ENCODE measurements at places on chromosomes 5 and 9.

GRCh38 chr9:84950879-84951811, 281.6 kb downstream of the NTRK2 start:
- DNase-seq: no peak

DNA sequence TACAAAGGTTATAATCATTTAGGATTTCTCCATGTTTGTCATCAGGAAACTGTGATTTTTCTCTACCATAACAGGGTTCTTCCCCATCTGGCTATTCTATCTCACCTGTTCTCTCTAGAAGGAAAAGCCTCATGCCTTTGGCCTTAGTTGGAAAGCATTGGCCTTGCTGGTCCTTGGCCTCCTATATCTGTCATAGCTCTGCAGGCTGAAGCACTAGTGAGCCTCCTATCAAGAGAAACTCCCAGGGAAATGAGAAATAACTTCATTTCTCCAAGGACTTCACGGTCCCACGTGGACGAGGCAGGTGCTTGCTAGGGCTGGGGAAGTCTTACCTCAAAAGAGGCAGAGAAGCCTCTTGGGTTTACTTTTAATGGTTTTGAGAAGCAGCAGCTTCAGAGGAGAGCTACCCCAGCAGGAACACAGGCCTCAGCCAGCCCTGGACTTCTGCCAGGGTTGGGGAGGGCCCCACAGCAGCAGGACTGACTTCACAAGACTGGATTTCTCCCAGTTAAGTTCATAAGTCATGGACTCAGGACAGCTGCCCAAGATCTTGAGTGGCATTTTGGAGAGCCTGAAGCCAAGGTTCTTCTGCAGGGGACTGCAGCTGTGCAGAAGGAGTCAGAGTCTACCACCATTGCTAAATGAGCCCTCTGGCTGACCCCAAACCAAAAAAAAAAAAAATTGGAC, 15.8 kb upstream of the PSAT1 start:
- DNase-seq: peak; percentile 39

DNA sequence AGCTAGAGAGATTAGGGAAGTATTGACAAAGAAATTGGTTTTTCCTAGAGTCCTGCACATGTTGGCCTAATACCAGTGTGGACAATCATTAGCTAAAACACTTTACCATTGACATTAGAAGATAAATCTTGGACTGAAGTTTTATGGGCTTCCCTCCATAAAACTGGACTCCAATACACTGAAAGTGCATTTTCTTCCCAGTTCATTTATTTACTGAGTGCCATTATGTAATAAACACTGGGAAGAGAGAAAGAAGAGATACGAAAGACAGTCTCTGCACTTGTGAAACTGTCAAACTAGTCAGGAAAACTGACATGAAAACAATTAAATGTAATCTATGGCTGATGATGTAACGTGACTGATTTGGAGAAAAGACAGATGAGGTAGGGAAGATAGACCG, 539.3 kb downstream of the ZNF608 start:
- DNase-seq: no peak

DNA sequence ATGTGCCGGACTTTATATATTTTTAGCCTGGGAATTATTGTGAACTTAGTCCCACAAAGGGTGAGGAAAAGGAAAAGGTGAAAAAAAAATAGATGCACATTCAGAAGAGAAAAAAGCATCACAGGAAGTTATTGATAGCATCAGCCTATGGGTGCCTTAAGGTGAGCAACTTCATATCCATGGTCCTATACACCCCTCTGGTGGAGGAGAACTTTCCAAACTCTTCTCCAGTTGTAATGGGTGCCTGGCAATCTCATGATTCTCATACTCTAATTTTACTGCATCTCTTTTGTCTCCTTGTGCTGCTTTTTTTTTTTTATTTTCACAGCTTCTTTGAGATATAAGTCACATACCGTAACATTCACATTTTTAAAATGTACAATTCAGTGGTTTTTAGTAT, 107.4 kb downstream of the JAKMIP2 start:
- no peak for DNase-seq

DNA sequence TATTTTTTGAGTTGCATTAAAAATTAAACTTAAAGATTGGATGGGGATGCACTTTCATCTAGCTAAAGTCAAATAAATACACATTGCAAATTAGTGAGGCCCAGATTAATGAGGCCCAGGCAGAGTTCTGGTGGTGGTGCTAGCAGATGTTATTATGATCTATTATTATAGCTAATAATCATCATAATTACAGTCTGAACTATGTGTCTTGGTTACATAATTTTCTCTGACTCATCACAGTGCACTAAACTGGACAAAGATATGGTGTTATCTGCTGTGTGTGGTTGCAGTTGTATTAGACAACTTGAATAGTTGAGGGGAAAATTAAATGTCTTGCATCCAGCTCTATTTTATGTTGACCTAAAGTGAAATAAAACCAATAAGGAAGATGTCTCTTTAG, 568.8 kb downstream of the TLR4 start:
- no peak for DNase-seq

GRCh38 chr9:37447111-37447510, 18.1 kb downstream of the ZBTB5 start:
- DNase-seq: no peak

DNA sequence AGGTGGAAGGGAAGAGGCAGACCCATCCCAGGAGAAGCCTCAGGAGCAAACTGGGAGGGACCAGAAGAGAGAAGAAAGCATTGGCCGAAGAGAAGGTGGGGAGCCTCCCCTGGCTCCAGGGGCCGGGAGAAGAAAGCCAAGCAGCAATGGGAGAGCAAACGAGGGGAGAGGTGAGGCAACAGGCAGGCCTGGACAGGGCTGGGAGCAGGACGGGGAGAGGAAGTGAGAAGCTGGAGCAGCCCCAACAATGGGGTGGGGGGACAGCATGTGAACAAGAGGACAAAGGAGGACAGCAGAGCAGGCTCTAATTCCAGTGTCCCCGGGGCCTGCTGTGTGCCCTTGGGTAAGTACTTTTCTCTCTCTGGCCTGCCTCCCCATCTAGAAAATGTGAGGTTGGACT, 115.3 kb downstream of the PSD2 start:
- no peak for DNase-seq

DNA sequence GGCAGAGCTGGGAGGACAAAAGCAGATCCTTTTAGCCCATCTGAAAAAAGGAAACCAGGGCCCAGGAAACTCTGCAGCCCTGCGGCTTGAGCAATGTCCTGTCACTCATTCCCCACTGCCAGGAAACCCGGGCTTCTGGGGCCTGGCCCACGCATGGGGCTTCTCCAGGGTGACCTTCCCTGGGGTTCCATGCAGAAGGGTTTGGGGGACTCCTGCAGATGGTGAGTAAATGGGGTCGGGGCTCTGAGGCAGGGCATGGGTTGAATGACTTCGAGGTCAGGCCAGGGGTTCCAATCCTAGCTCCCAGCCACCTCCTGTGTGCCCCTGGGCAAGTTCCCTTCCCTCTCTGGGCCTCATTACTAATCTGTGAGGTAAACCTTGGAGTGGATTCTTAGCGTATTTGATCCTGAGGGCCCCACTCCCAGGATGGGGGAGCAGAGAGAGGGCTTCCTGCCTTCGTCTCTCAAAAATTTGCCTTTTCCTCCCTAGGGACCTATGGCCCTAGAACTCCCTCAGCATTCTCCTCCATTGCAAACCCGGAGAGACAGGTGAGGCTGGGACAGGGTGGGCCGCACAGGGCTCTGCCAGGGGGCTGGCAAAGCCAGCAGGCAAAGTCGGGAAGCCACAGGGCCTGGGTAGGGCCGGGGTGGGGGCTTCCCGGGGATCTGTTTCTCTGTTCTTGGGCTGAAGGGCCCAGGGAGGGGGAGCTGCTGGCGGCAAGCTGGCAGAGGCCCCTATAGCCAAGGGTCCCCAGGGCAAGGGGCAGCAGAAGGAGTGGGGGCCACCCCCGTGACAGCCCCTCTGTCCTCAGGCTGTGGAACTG, 25.8 kb downstream of the ADGRD2 start:
- no peak for DNase-seq

- no peak for DNase-seq
Measured at GRCh38 chr5:157494178-157494832, 34.3 kb downstream of the NIPAL4 start.

DNA sequence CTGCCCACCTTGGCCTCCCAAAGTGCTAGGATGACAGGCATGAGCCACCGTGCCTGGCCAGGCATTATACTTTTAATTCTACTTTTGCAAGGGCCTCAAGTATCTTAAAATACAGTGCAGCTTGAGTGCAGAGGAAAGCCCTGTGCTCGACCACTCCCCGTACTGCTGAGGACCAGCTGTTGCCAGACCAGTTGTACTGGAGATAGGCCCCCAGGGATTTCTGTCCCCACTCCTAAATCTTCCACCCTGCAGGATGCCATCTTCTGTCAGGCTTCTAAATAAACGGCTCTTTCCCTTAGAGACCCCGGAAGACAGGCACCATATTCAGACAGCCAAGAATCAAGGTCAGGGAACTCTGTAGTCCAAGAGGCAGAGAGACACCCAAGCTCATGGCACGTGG, 16.6 kb upstream of the PSMD5 start:
- DNase-seq: no peak

DNA sequence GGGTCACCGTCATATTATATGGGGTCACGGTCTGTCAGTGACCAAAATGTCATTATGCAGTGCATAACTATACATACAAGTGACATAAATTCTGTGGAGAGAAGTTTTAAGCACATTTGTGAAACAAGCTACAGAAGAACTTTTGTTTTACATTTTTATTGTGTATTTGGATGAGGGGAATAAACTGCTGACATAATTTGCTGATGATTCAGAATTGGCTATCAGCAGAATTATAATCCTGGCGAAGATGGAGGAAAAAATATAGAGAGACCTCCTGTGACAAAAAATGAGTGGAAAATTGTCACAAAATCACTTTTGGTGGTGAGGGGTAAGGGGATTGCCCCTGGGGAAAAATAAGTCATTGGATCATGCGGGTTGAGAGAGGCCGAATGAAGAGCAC, 116.3 kb upstream of the ANKRD55 start:
- DNase-seq: no peak

GRCh38 chr5:52015760-52016159, 632.5 kb downstream of the ISL1 start:
- no peak for DNase-seq

DNA sequence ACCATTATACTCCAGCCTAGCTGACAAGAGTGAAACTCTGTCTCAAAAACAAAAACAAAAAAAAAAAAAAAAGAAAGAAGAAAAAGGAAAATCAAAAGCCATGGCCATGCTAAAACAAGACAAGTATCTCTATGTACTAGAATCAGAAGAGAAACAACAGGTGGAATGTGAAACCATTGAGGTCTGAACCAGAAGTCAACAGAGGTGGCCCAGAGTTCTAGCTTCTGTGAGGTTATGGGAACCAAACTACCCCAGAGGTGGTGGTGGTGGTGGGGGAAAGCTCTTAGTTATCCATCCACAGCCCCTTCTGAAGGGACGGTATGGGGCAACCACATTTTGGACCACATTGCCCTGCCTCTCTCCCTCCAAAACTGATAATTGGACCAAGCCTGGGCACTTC, 59.5 kb upstream of the ZNF366 start:
- DNase-seq: no peak

- DNase-seq: no peak
Measured at GRCh38 chr5:52360985-52361384, 426.7 kb upstream of the ITGA1 start.

DNA sequence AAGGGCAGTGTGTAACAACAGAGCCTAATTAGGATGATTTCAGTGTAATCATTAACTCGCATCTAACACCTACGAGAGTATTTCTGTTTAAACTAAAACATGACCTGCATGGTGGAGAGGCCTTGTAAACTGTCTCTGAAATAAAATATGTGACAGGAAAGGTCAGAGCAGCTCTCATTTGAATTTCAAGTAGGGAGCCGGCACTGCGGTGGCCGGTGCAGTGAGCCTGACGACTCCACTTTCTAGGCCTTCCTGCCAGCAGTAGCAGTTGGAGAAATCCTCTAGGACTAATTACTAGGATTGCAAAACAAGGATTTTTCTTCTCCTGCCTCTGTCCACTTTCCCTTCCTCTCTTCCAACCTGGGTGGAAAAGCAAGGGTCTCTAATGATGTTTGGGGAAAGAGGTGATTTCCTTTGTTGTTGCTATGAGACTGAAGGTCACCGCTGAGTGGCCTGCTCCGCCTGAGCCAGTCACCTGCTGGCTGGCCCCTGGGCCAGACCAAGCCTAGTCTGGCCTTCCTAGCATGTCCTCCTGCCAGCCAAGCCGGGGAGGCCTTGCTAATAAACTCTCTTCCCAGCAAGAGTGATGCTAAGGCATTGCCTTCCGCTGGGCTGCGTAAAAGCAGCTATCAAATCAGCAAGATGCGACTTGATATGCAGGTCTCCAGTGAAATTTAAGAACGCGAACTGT, 245.7 kb downstream of the PSAT1 start:
- peak; percentile 36 for DNase-seq

DNA sequence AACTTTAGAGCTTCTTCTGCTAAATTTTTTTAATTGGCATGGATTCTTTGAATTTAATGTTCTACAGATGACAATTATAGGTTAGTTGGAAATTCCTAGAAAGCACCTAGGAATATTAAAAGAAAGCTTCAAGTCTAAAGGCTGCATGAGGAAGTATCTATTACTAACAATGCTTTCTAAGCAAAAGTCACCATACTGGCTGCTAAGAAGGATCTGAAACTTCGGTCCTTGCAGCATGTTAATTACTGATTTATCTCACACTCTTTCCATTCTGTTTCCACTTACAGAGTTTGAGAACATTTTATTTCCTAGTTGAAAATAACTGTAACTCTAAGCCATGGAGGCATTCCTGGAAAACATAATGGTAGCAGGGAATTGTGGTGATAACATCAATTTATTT, 8.4 kb downstream of the SEMA6A start:
- no peak for DNase-seq

GRCh38 chr5:91145333-91145620, 237.8 kb downstream of the ARRDC3 start:
- DNase-seq: no peak

DNA sequence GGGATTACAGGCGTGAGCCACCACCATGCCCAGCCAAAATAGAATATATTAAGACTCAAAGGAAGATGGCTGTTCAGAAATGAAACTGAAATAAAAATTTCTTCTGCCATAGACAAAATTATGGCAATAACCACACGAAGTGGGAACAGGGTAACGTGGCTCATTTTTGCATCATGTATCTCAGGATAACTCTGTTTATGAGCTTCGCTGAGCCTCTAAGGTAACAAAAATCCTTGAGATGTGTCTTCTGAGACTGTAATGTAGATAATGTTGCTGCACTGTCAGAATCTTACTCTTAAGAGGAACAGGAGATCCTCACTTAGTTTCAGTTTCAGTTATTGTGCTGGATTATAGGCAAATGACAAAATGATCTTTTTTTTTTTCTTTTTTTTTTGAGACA, 153.8 kb downstream of the GOLPH3 start:
- DNase-seq: no peak
